ENCODE measurements at places on chromosomes 12 and 14.

DNA sequence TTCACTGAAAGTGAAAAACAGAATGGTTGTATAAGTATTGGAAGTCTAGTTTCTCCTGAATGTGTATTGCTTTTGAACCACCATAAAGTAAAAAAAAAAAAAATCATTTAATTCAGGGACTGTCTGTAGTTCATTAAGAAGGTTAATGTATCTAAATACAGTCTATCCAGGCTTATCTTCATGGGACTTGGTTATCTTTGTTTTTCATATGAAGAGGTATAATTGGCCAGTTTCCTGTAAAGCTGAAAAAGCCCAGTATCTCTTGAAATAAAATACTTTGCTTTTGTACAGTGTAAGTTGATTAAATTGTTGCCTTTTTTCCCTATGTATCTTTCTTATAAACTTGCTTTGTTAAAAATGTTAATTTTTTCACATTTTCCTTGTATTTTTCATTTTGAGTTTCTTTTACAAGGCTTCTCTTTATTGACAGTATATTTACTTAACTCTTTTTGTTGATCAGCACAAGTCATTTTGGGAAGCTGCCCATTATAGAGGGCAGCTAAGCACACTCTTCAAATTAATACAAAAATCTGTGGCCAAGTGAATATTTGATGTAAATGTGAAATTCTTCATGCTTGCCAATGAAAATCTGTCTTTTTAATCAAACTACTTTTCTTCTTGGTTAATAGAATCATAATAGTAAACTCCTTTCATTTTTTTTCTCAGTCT is 156.0 kb downstream of the TMTC3 start:
- DNase-seq, result no peak

GRCh38 chr12:52946334-52946733 is 2.6 kb upstream of the KRT18 start:
- DNase-seq, result no peak

DNA sequence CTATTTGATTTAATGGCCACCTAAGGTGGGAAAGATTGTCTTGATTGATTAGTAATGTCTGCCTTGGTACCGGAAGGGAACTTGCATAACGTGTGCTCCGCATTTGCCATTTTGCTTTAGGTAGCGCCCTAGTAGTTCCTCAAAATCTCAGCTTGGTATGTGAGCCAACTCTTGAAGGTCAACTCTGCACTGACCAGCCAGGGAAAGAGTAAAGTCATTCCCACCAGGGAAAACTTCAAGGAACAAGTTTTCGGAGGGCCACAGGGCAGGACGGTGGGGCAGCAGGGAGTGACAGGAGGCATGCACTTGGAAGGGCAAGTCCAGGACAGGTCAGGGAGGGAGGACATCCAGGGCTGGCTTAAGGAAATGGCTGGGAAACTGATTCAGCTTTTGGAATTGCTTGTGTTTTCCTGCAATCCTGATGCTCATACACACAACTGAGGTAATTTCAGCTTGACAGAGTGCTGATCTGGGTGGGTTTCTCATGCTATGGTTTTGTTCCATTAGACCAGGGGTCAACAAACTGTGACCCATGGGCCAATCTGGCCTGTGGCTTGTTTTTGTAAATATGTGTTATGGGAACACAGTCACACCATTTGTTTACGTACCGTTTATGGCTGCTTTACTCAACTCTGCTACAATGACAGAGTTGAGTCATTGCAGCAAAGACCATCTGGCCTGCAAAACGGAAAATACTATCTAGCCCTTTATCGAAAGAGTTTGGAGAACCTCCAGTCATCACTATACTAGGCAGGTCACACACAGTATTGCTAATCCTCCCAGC is 184.5 kb downstream of the RBM19 start:
- DNase-seq, result no peak

DNA sequence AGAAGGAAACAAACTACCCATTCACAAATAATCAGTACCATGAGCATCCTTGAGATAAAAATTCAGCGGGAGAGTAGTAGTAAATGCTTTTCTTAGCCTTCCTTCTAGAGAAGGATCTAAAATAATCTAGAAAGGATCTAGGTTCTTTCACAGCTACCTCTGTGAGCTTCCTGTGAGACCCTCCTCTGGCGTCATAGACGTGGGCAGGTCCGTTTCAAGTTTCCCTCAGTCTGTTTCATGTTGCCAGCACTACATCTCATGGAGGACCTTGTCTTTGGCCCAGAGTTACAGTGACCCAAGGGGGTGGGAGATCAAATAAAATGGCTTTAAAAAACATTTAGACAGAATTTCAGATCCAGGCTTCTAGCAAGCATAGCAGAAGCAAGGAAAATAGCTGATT is 13.6 kb downstream of the DAAM1 start:
- DNase-seq, result peak; percentile 28

GRCh38 chr12:121611306-121611705 is 15.0 kb upstream of the ORAI1 start:
- peak; percentile 71 for DNase-seq

DNA sequence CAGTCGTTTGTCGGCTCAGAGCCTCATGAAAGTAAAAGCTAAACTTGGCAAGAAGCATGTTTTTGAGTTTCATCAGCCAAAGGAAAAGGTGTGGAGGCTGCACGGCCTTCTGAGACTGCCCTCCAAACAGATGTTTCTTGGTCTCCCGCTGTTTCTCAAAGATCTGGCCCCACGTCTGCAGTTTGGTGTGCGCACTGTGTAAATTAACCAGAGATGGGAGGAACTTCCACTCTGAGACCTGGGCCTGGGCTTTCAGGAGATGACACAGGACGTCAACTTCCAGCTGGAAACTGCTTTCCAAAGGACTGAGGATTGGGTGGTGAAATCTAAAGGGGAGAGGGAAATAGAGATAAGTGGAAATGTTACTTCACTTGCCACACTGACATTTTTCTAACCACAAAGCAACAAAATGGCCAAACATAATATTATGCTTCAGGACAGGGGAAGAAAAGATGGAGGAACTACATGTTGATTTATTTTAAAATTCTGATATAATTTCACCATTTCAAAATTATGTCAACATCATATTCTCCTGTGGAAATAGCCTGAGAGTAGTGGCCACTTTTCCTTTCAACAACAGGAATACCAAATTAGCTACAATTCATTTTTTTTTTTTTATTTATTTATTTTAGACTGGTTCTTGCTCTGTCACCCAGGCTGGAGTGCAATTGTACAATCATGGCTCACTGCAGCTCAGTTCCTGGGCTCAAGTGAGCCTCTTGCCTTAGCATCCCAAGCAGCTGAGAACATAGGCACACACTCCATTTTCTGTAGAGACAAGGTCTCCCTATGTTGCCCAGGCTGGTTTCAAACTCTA is 27.6 kb downstream of the KICS2 start:
- no peak for DNase-seq

- DNase-seq, result no peak
Measured at GRCh38 chr12:69355363-69356028, 4.0 kb upstream of the YEATS4 start.

GRCh38 chr12:111267144-111267543 is 101.8 kb downstream of the PHETA1 start:
- no peak for DNase-seq

GRCh38 chr12:77932216-77932615 is 101.5 kb downstream of the NAV3 start:
- DNase-seq, result no peak

DNA sequence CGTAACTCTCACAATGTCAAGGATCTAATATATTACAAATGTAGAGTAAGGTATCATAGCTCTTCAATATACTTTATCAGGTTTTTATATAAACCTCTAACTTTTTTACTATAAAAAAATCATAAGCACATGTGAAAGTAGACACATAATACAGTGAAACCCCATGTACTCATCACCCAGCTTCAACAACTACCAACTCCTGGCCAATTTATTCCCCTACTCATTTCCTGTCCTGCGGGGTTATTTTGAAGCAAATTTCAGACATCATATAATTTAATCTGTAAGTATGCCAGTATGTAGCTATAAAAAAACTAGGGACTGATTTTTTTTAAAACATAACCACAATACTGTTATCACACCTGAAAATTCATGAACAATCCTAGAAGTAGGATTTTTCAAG is 47.7 kb downstream of the NOPCHAP1 start:
- no peak for DNase-seq

DNA sequence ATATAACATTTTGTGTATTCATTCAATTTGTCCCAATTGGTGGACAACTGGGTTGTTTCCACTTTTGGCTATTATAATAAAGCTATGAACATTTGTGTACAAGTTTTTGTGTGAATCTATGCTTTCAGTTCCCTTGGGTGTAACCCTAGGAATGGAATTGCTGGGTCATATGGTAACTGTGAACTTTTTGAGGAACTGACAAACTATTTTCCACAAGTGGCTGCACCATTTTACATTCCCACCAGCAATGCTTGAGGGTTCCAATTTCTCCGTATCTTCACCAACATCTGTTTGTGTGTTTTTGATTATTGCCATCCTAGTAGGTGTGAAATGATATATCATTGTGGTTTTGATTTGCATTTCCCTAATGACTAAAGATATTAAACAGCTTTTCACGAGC is 13.0 kb downstream of the LPCAT3 start:
- no peak for DNase-seq

- DNase-seq, result no peak
Measured at GRCh38 chr12:42582050-42582449, 7.5 kb downstream of the PRICKLE1 start.

DNA sequence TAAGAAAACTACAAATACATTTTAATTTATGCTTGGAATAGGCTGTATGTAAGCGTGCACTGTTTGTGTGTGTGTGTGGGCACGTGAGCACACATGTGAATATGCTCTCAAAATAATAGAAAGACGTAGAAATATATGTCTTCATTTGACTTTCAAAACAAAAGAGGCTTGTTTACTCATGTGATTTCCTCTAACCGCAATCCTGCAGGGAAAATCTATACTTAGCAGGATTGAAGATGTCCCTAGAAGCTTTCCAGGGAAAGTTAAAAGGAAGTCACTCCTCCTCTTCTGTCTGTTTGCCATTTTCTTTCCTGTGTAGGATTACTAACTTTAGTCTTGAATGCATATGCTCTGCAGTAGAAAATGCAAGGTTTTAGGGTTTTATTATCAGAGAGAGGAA is 404.7 kb downstream of the MDGA2 start:
- no peak for DNase-seq

- DNase-seq, result peak; percentile 95
Measured at GRCh38 chr14:72420749-72421474, 473.0 kb downstream of the DPF3 start.

GRCh38 chr14:75969126-75969525 is 12.7 kb downstream of the TGFB3 start:
- no peak for DNase-seq

- DNase-seq, result no peak
Measured at GRCh38 chr14:101249676-101250036, 311.6 kb upstream of the DIO3 start.

GRCh38 chr14:102901633-102902032 is 20.8 kb upstream of the AMN start:
- no peak for DNase-seq

- no peak for DNase-seq
Measured at GRCh38 chr14:101478796-101479410, 82.4 kb upstream of the DIO3 start.

DNA sequence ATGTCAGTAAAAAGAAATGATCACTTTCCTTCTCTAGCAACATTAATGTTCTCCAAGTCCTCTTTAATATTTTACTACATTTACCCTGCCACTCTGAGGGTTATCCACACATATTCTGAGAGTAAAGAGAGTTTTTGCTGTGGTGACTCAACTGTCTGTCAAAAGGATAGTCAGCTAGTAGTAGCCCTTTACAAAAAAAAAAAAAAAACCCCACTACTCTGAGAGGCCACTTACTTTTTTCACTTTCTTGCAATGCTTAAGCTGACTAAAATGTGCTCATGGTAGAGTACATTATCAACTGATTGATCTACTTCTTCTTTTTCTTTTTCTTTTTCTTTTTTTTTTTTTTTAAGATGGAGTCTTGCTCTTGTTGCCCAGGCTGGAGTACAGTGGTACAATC is 27.6 kb upstream of the PPM1A start:
- DNase-seq, result no peak

GRCh38 chr12:6759741-6760140 is 6.4 kb upstream of the PTMS start:
- DNase-seq, result no peak

- DNase-seq, result no peak
Measured at GRCh38 chr12:129641926-129642325, 261.9 kb downstream of the TMEM132D start.

DNA sequence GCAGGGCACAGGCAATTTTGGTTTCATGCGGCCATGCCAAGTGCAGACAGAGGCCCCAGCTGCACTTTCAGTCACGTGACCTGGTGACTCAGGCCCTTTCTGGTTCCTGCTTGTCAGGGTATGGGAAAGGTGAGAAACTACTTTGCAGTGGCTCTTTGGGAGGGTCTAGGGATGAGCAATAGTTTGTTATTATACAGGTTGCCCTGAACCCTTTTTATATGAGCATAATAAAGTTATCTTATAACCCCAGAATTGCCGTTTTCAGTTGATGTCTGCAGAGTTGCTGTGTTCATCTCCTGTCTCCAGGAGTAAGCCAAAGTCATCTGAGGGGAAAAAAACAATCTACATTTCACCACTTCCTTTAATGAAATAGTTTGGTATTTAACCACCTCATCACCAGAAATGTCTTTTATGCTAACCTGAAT is 30.9 kb upstream of the EMP1 start:
- DNase-seq, result peak; percentile 85

GRCh38 chr14:78592616-78593219 is 422.5 kb downstream of the NRXN3 start:
- DNase-seq, result no peak

GRCh38 chr12:111842556-111843396 is 748 bp downstream of the MAPKAPK5 start:
- peak; percentile 56 for DNase-seq

DNA sequence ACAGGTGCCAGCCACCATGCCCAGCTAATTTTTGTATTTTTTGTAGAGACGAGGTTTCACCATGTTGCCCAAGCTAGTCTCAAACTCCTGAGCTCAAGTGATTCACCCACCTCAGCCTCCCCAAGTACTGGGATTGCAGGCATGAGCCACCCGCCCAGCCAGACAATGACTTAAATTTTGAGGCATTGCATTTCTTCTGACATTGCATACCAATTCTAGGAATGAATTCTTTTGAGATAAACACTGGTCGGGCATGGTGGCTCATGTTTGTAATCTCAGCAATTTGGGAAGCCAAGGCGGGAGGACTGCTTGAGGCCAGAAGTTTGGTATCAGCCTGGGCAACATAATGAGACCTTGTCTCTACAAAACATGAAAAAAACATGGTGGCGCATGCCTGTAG is 2.5 kb upstream of the CELA1 start:
- DNase-seq, result no peak

DNA sequence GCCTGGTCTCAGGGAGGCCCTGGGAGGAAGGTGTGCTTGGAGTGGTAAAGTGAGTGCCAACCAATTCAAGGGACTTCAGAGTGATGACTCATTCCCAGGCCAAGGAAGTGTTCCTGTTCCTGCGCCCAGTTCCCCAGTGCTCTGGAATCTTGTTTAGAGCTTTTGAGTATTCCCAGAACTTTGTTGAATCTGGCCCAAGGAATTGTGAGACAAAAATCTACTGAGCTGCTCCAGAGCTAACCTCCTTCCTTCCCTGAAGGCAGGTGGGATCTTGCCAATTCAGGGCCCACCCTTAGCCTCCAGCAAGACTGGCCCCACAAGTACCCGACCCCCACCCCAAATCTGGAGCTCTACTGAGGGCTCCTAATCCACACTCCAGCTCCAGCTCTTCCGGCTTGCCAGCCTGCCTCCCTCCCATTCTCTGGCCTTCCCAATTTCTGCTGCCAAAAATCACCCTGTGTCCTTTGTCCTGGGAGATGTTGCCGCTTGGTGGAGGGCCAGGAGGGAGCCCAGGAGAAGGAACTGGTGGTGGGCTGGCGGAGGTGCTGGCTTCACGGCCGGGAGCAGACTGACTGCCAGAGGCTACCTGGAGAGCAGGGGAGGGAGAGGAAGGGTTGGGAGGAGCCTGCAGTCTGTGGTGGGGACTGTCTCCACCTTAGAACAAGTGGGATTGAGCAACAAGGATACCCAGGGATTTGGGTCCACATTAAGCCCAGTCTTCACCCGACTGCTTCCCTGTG is 2.0 kb upstream of the ATN1 start:
- no peak for DNase-seq

Data from stimulated activated CD8-positive, alpha-beta memory T cell treated with anti-CD3 and anti-CD28 coated beads, Interleukin-4, amount 100 ng/mL, for 48 hours (primary cell).